ENCODE measurements at places on chromosomes 5 and 9. TPM values are rescaled to one million over a fixed set of nuclear protein-coding genes. Genes with fewer than 3 reads are reported as not detected.

GRCh38 chr5:124370601-124371000 is 375.8 kb downstream of the ZNF608 start:
- no peaks in the 10 kb centered on the region for H3K27me3 ChIP-seq
- H3K27ac ChIP-seq: no peak overlapping the region
- DNase-seq: no peak

Gene BAAT
- 0.15 TPM for total RNA-seq

Gene SPINK4
- total RNA-seq: not detected

DNA sequence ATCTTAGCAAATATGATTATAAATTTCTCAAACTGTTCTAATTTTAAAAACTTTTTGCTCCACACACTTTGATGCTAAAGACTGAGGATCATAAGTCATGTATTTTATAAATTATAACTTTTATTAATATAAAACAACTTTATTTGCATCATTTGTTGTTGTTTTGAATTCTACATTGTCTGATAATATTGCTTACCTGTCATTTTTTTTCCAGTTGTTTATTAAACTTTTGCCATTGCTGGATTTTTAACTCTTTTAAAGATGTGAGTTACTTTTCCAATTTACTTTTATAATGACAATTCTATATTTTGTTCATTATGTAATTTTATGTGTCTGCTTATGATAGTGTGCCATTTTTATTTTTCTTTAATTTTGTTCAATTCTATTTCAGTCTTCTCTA is 2071.2 kb upstream of the C9orf72 start:
- H3K4me3 ChIP-seq: no peak overlapping the region
- DNase-seq: no peak
- H3K4me1 ChIP-seq: no peaks in the 10 kb centered on the region
- no peaks in the 10 kb centered on the region for H3K27me3 ChIP-seq

DNA sequence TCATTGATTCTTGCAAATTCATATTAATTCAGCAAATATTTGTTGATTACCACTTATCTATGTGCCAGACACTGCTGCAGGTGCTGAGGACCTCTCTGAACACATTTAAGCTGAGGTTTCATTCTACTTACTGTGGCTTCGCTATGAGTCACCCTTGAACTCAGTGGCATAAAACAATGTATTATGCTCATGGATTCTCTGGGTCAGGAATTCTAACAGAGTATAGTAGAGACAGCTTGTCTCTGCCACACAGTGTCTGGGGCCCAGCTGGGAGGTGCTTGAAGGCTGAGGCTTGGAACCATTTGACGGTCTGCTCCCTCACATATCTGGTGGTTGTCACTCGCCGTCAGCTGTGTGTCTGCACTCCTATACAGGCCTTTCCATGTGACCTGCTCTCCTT is 124.3 kb upstream of the NR3C1 start:
- no peaks in the 10 kb centered on the region for H3K36me3 ChIP-seq
- no peaks in the 10 kb centered on the region for H3K4me1 ChIP-seq

DNA sequence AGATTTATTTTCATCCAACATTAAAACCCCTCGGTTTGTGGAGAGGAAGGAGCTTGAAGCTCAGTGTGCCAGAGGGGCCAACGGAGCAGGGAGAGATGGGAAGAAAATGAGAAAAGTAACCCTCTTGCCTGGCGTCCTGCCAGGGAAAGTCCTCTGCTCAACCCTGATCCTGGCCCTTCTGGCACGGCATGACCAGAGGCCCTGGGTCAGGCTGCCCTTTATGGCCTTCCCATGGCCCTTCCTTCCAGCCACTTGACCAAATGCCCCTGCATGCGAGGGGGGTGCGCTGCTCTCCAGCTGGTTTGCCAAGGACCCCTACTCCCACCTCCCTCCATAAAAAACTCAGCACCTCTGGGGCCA is 43.8 kb downstream of the SPRY4 start:
- no peaks in the 10 kb centered on the region for H3K27me3 ChIP-seq
- no peaks in the 10 kb centered on the region for H3K4me1 ChIP-seq
- no peak for DNase-seq
- H3K36me3 ChIP-seq: no peaks in the 10 kb centered on the region

Gene SARDH
- 18.6 TPM for total RNA-seq

Gene INSL6
- total RNA-seq: not detected

DNA sequence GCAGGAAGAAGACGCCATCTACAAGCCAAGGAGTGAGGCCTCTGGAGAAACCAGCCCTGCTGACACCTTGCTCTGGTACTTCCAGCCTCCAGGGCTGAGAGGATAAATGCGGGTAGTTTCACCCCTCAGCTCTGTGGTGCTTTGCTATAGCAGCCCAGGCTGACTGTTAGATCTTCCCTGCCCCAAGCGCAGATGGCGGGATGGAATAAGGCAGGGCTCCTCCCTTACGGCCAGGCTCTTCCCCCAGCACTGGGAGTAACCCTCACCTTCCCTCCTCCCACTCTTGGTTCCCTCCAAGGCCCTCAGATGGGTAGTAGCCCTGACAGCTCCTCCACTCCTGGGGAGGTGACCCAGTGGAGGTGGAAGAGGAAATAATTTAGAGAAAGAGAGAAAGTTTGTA is 285.1 kb downstream of the GADD45G start:
- H3K4me3 ChIP-seq: no peak overlapping the region
- DNase-seq: no peak
- H3K36me3 ChIP-seq: no peaks in the 10 kb centered on the region
- H3K4me1 ChIP-seq: no peaks in the 10 kb centered on the region
- H3K27ac ChIP-seq: no peak overlapping the region

All from CD4-positive, alpha-beta memory T cell (primary cell).